Activated CD8-positive, alpha-beta memory T cell treated with anti-CD3 and anti-CD28 coated beads for 1 hour (primary cell): ENCODE measurements at places on chromosomes 5 and 9.

GRCh38 chr9:33065157-33066076 is 11.1 kb downstream of the SMU1 start:
- no peak for DNase-seq

DNA sequence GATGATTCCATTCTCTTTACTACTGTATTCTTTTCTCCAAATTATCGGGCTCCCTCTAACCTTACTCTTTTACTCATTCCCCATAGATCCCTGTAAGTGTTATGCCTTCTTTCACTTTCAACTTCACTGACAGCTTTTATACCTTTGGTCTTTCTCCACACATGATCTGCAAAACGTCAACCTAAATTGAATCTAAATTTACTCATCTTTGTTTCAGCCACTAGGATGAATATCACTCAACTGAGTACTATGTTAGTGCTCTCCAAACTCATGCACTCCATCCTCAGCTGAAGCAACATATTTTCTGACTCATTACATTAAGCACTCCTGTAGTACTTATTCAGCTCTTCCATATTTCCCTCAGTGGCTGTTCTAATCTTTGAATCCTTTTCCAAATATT is 133.4 kb downstream of the ADAMTS19 start:
- no peak for DNase-seq

DNA sequence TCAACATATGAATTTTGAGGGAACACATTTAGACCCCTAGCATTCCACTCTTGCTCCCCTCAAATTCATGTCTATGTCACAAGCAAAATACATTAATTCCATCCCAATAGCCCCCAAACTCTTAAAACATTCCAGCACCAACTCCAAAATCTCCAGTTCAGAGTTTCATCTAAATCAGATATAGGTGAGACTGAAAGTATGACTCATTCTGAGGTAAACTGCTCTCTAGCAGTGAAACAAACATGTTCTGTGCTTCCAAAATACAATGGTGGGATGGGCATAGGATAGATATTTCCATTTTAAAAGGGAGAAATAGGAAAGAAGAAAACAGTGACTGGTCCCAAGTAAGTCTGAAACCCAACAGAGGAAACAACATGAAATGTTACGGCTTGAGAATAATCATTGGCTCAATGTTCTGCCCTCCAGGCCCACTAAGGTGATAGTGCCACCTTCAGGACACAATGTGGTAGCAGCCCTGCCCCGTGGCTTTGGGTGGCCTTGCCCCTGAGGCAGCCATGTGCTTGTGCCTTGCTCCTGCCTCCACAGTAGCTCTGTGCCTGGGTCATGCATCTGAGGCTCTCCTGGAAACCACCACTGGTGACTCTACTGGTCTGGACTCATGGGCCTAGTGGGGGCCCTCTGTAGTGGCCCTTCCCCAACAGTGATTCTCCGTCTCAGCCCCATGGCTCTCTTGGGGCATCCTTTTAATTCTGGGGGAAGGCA is 36.4 kb upstream of the IPPK start:
- DNase-seq: no peak

DNA sequence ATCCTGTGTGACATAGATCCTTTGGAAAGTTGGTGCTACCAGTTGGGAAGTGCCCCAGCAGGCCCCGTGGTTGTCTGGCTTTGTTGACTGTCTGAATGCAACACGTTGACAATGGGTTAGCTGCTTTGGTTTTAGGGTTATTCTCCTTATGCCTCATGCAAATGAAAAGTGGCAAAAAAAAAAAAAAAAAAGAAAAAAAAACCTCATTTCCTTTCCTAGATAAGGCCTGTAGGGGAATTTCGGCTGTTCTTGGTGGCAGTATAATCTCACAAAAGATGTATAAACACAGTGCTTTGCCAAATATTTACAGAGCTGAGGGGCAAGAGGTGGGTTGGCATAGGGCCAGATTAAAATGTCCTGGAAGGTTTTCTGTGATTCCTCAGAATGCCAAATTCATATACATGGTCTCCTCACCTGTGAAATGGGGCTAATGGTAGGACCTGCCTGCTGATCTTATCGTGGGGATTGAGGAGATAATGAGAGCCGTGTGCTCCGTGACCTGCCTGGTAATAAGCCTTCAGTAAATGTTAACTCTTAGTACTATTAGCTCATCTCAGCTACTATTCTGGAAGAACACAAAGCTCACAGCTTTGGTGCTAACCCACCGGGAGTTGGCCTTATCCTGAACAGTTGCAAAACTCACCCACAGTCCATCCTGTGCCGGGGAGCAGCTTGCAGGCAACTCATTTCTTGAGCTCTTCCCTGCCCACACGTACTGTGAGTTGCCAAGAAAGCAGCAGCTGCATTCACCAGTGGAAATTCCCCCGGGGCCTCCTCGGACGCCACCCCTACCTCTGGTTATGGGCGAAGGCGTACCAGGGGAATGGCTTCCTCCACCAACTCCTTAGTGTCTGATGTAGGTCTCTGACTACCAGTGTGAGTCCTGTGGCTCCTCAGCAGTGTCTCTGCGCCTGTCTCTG is 220.3 kb downstream of the NR3C1 start:
- DNase-seq: no peak
